ENCODE measurements at places on chromosomes 2 and 18.

DNA sequence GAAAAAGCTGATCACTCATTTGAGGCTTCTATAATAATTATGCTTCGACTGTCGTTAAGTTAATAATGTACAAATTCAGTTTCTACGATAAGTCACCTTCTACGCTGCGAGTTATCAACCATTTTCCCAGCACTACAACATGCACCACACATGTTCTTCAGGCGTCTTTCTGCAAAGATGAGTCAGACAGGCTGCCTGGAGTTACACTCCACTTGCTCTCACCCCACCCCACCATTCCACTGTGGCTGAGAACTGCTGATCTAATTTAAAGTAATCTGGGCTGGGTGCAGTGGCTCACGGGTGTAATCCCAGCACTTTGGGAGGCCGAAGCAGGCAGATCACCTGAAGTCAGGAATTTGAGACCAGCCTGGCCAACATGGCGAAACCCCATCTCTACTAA is 218.6 kb downstream of the DYM start:
- DNase-seq: peak; percentile 68

- no peak for DNase-seq
These were observed 236.8 kb downstream of the ZBTB7C start for GRCh38 chr18:48172226-48173006.

- no peak for DNase-seq
These were observed 138.8 kb upstream of the CTAGE1 start for GRCh38 chr18:22556222-22557167.

- no peak for DNase-seq
These were observed 82.2 kb upstream of the ITGA4 start for GRCh38 chr2:181374781-181375675.

DNA sequence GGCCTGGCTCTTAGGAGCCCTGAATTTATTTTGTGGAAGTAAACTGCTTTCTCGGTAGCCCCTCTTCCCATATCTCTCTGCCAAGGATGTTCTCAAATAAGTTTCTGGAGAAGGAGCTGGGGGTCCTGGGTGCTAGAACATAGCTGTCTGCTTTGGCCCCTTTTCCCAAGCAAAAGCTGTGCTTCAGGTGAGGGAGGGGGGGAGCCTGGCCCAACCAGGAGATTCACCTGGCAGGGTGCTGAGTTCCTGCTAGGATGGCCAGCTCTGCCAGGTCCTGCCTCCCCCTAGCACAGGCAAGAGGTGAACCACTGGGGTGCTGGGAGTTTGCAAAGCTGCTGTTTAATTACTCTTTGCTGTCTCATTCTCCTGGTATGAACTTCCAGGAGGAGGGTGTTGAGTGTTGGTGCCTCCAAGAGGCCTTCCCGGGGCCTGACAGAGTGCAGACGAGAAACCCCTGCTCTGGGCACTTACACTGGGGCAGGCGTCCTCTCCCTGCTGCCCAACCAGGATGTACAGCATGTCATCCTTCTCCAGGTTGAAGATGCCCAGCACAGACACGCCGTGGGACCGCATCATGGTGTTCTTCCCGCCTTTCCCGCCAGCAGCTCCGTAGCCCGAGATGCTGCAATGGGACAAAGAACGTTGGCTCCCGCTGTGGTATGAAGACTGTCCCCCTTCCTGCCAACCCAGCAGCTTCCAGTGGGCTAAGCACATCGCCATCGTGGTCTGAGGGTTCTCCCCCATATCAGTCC is 124.2 kb downstream of the CLIP4 start:
- no peak for DNase-seq

- peak; percentile 82 for DNase-seq
These were observed 138.3 kb upstream of the ID2 start for GRCh38 chr2:8543383-8544170.

GRCh38 chr18:48838166-48838775 is 112.5 kb downstream of the SMAD7 start:
- DNase-seq: no peak

GRCh38 chr2:99389946-99390345 is 52.8 kb downstream of the EIF5B start:
- DNase-seq: no peak

DNA sequence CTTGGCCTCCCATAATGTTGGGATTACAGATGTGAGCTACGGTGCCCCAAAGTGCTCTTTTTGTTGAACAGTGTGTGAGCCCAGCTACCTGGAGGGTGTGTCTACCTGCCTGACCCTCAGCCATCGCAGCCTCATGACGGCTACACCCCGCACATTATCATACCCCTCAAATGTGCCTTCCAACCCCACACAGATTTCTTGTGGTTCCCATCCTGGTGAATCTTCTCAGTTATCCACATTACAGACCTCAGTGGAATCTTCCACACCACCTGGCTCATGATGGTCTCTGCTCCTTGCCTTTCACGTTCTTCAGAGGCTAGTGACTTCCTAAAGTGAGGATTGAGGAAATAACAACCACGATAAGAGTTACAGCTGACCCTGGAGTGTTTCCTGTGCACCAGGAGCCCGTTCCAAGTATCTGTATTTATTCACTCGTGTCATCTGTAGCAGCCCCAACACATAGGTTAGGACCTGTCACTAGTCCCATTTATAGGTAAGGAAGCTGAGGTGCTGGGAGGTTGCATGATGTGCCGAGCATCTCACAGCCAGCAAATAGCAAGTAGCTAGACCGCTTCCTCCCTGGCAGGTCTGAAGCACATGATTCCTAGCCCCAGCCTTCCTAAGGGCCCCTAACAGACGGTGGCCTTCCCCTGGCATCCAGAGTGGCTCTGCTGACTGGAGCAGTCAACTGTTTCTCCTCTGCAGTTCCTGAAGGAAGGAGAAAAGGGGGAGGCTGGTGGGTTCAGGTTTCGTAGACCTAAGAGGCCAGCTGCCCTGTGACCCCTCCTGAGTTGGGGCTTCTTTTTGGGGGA is 47.3 kb downstream of the TCF7L1 start:
- DNase-seq: no peak

GRCh38 chr18:39208190-39208589 is 1642.6 kb upstream of the CELF4 start:
- no peak for DNase-seq

GRCh38 chr2:86001326-86001725 is 104.4 kb downstream of the POLR1A start:
- DNase-seq: no peak

DNA sequence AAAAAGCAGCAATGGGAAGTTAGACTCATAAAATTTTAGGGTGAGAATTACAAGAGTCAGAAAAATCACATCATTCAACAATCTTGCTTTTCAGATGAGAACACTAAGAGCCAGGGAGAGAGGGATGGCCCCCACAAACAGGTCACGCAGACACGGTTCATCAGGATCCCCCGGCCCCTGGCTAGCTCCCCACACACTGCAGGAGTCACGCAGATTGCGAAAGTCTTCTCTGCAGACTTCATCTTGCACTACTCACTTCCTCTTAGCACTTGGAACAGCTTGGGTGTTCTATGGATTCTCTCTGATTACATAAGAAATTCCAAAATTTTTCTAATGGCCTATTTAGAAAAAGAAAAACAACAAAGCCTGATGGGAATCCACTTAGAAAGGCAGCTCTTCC is 21.6 kb upstream of the SULT1C2 start:
- no peak for DNase-seq

Measured in islet precursor cell (in vitro differentiated cells).